Thoracic aorta endothelial cell (primary cell): ENCODE measurements at places on chromosomes 13 and 19. TPM values are rescaled to one million over a fixed set of nuclear protein-coding genes. Genes with fewer than 3 reads are reported as not detected.

ZNF571 gene
- 1.2 and 2.4 TPM in 2 replicates for total RNA-seq

PARP4 gene
- total RNA-seq: 117 and 123 TPM in 2 replicates

SMIM17 gene
- total RNA-seq: 0.14 TPM in 1 of 2 replicates, not detected in the other

FBXL3 gene
- total RNA-seq: 70.3 and 70.9 TPM in 2 replicates

MLLT1 gene
- 19.8 and 23.0 TPM in 2 replicates for total RNA-seq

ZIC2 gene
- total RNA-seq: 0.14 TPM in 1 of 2 replicates, not detected in the other

LAIR1 gene
- not detected in 2 replicates for total RNA-seq

VRK3 gene
- total RNA-seq: 29.5 and 33.4 TPM in 2 replicates

ZNF584 gene
- total RNA-seq: 10.0 and 14.0 TPM in 2 replicates

NBEA gene
- total RNA-seq: 6.9 and 7.0 TPM in 2 replicates

TPRX1 gene
- total RNA-seq: not detected in 2 replicates

PPP1R37 gene
- 27.6 and 31.0 TPM in 2 replicates for total RNA-seq

FLT1 gene
- total RNA-seq: 181 and 268 TPM in 2 replicates

SMIM24 gene
- total RNA-seq: not detected in 2 replicates

EPSTI1 gene
- total RNA-seq: 0.50 and 2.3 TPM in 2 replicates

ZNF888 gene
- 3.7 and 5.0 TPM in 2 replicates for total RNA-seq

ABCA7 gene
- 4.1 and 6.2 TPM in 2 replicates for total RNA-seq
